Skeletal muscle cell (primary cell): ENCODE measurements at places on chromosomes 11 and 22.

GRCh38 chr11:74681686-74682651, 49.3 kb downstream of the CHRDL2 start:
- no peak for DNase-seq

- no peak for DNase-seq
Measured at GRCh38 chr11:47437746-47438418, 11.1 kb downstream of the RAPSN start.

DNA sequence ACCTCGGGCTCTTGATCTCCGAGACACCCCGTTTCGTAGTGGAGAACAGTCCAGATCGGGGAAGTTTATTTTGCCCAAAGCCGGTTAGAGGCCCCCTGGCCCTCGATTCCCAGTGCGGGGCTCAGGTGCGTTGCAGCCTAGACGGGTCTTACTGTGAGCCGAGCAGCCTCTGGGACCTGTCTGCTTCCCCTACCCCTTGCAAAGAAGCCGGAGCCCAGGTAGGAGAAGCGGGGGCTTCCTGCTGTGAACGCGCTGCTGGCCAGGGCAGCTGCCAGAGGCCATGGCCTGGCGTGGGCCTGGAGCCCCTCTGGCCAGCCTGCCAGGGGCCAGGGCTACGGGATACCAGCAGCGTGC, 621 bp downstream of the TSPO start:
- DNase-seq: no peak

DNA sequence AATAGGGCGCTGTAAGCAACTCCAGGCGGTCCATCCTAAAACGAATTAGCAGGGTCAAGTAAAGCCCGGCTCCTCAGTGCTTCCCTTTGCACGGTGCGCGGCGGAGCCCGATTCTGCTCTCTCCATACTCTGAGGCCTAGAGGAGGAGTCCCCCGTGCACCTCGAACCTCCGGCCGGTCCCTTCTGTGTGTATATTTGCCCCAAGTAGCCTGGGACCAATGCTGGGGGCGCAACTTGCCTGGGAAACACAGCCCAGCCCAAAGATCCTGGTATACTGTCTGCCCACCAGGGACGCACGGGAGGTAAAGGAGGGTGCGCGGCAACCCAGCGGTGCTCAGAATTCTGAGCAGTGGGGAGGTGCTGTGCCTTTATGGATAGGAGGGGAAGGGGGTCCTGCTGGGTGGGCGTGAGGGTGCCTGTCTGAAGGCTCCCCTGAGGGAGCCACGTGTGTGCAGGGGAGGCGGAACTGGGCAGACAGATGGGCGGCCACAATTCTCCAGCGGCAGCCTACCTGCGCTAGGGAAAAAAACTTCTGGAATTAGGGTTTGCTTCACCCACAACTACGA, 4.8 kb upstream of the TBX1 start:
- no peak for DNase-seq

DNA sequence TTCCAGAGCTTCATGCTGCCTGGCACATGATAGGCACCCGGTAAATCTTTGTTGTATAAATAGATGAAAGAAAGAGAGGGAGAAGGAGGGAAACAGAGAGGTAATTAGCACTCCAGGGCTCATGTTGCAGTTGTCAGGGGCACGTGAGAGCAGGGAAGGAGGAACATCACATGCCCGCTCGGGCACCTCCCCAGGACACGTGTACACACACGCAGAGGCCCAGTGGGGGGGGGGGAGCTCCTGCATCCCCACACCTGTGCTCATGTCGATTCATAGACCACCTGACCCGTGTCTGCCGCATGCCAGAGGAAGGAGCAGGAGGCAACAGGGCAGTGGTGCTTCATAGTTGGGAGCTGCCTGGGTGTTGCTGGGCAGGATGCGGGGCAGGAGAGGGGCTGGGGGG, 37.1 kb upstream of the NNMT start:
- DNase-seq: no peak

GRCh38 chr11:24496386-24496735, 492 bp upstream of the LUZP2 start:
- no peak for DNase-seq

DNA sequence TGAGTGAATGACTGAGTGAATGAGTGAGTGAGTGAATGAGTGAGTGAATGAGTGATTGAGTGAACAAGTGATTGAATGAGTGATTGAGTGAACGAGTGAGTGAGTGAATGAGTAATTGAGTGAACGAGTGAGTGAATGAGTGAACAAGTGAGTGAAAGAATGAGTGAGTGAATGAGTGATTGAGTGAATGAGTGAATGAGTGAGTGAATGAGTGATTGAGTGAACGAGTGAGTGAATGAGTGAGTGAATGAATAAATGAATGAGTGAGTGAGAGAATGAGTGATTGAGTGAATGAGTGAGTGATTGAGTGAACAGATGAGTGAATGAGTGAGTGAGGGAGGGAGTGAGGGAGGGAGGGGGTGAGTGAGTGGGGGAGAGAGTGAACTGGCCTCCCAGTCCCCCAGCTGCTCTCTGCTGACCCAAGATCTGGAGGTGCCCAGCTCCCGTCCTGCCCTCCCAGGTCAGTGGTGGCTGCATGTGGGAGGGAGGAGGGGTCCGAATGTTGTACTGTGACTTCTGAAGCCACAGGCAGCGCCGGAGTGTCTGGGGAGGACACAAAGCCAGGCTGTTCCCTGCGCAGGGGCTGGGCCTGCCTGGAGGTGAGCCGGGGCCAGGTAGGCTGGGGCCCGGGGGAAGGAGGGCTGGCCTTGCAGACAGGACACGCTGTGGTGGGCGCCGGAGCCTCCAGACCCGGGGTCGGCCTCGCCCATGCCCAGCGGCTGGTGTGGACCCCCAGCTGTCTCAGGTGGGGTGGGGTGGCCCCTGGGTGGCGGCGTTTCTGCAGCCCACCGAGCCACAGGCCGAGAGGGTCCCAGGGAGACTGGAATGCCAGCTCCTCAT, 17.8 kb upstream of the PIM3 start:
- no peak for DNase-seq

DNA sequence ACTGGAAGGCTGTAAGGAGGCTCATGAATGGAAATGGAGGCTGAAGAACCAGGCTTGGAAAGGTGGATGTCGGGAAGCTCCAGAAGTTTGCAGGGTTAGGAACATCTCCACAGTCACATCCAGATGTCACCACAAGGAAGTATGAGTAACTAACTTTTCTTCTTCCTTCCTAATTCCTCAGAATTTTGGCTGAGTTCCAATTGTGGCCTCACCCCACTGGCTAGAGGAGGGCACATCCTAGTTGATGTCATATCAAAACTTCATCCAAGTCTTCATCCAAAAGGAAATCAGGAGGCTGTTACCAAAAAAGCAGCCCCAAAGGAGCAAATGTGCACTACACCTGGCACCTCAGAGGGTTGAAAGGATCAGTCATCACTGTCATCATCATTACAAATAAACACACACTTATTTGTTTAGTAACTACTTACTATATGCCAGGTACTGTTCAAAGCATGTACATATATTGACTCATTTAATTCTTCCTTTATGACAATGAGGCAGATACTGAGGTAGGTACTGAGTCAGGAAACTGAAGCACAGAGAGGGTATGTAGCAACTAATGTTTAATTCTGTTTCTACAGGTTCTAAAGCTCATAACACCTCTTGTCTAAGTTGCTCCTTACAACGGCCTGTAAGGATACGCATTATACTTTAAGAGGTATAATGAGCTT, 7.3 kb upstream of the PTPN5 start:
- DNase-seq: no peak

- DNase-seq: no peak
Measured at GRCh38 chr11:108727665-108728064, 62.8 kb downstream of the DDX10 start.

DNA sequence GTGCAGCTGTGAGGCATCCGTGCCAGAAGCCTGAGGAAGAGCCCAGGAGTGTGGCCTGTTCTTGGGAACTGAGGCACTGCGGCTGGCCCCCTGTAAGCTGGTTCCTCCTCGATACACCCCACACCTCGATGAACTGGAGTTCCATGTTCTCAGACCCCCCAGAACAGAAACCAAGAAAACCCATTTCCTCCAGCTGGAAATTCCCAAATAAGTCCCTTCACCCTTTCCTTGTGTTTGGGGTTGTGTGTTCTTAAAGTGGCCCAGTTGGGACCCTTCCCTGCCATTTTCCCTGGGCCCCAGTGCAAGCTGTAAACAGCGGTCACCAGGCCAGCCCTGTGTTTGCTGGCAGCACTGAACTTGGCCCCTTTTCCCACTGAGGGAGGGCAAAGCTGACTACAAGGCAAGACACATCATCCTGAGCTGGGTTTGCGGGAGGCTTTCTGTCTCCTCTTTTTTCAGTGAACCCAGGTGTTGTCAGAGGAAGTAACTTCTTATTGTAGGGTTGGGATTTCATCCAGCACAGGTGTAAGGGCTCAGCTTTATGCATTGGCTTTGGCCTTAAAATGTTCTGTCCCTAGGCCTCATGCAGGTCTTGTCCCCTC, 60.1 kb upstream of the MPEG1 start:
- no peak for DNase-seq

- no peak for DNase-seq
Measured at GRCh38 chr11:79071190-79071589, 369.6 kb downstream of the TENM4 start.

GRCh38 chr11:80838153-80838552, 1397.3 kb upstream of the TENM4 start:
- no peak for DNase-seq

DNA sequence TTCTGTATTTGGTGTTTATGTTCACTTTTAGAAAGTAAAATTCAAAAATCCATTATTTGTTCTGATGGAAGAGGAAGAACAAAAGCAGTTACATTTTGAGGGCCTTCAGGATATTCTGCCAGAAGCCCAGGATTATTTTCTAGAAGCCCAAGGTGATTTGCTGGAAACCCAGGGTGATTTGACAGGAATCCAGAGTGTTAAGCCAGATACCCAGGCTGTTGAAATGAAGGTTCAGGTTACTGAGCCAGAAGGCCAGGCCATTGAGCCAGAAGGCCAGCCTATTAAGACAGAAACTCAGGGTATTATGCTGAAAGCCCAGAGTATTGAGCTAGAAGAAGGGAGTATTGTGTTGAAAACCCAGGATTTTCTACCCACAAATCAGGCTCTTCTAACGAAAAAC, 33.1 kb downstream of the CCDC15 start:
- no peak for DNase-seq

DNA sequence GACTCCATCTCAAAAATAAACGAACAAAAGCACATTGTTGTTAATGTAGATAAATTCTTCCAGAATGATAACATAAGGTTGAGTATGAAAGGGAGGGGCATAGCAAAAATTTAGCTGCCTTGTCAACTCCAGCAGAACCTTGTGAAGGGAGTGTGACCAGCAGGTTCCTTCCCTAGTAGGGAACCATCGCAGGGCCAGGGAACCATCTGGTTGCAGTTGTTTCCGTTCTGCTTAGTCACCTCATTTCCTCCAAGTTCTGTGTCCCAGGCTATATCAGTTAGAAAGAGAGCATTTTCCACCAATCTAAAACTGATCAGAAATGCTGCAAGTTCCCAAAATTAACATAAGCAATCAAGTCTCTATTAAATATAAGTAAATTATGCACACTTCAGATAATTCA, 126.7 kb upstream of the BLID start:
- no peak for DNase-seq

- no peak for DNase-seq
Measured at GRCh38 chr22:20029550-20030225, 8.8 kb downstream of the TANGO2 start.

GRCh38 chr22:22696104-22696503, 51.7 kb downstream of the GGTLC2 start:
- DNase-seq: no peak

DNA sequence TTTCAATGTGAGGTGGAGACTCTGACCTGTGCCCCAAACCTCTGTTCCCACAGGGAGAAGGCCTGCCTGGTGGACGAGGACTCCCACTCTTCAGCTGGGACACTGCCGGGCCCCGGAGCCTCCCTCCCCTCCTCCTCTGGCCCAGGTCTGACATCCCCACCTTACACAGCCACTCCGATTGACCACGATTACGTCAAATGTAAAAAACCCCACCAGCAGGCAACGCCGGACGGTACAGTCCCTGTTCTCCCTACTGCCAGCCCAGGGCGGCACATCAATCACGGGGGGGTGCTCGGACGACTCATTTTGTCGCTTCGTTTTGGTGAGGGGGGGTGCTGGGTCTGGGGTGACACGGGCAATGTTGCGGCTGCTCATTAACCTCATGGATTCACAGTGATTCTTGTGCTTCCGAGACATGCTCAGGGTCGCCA, 83.3 kb upstream of the SUSD2 start:
- no peak for DNase-seq
